ENCODE measurements at places on chromosomes 7 and 10.

- peak; percentile 74 for DNase-seq
These were observed 699.4 kb upstream of the GALNT17 start for GRCh38 chr7:70432567-70433001.

DNA sequence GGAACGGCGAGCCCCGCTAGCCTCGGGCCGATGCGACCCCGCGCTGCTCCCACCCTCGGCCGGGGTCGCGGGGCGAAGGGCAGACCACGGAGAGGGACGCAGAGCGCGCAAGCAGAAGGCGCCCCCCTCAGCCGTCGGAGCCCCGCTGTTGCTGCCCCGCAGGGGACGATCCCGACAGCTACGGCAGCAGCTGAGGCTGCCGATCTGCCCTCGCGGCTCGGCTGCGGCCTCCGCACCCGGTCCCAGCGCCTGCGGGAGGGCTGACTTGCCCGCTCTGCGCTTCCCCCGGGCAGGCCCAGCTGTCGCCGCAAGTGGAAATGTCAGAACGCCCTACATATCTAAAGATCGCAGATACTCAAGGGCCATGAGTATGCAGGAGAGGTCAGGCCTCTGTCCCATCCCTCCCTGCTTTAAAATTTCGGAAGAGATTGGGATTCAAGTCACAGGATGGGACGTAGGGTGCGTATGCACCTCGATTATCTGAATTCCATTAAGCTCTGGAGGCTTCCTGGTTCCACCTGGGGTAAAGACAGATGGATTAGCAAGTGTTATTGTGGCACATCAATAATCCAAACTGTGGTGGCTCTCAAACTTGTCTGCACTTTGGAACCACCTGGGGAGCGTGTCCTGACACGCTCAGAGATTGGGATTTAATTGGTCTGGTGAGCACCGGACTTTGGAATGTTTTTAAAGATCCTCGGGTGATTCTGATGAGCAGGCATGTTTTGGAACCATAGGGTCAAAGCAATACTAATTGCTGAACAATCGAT is at the start of gene CRPPA:
TSS of gene CRPPA (minus strand) at position 206 of the 770 bp plus-strand sequence. CDS start 216 bp downstream, outside the sequence.
- no peak for DNase-seq

DNA sequence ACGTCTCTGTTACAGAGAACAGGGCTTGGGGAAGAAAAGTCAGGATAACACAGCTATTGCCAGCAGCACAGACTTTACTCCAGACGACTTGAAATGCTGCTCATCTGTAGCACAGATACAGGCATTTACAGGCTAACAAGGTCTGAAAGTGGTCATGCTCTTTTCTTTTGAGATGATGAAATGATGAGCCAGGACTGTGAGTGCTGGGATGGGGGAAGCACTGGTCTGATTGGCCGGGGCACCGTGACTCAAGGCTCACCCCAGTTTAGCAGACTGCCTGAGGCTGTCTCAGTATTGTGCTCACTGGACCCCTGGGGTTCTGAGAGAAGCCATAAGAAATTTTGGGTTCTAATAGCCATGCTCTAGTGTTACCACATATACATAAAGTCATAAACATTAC is 12.4 kb downstream of the SMKR1 start:
- no peak for DNase-seq

DNA sequence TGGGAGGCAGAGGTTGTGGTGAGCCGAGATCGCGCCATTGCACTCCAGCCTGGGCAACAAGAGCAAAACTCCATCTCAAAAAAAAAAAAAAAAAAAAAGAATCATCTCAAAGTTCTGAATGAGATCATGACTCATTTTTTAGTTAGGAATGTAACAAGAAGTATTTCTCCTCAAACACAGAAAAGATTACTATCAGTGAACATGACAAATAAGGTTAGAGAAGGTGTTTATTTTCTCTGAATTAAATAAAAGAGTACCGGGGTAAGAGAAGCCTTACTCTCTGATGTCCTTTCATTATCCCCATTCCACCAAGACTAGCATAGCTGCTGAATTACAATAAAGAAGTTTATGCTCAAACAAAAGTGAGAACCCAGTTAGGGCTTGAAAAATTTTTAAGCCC is 50.1 kb downstream of the IPMK start:
- DNase-seq, result no peak

GRCh38 chr7:103995554-103995953 is 6.1 kb upstream of the RELN start:
- DNase-seq, result no peak

- DNase-seq, result no peak
These were observed 114.5 kb downstream of the PON1 start for GRCh38 chr7:95209788-95210187.

DNA sequence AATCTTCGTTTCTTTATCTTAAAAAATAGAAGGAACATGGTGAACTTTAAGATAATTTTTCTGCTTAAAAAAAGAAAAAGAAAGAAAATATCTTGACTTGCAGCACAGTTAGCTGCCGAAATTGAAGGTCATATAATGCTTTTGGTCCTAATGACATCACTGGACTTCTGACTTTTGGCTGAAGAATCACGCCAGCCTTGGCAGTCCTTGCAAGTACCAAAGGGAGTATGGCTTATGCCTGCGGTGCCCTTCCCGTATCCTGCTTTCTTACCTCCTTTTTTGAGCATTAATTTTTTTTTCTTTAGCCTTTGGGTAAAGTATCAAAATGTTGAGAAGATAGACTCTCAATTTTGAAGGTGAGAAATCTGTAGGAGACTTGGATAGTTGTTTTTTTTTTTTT is 7.0 kb downstream of the BMPR1A start:
- no peak for DNase-seq

- DNase-seq, result no peak
These were observed 49.3 kb downstream of the STK32C start for GRCh38 chr10:132258423-132258822.

DNA sequence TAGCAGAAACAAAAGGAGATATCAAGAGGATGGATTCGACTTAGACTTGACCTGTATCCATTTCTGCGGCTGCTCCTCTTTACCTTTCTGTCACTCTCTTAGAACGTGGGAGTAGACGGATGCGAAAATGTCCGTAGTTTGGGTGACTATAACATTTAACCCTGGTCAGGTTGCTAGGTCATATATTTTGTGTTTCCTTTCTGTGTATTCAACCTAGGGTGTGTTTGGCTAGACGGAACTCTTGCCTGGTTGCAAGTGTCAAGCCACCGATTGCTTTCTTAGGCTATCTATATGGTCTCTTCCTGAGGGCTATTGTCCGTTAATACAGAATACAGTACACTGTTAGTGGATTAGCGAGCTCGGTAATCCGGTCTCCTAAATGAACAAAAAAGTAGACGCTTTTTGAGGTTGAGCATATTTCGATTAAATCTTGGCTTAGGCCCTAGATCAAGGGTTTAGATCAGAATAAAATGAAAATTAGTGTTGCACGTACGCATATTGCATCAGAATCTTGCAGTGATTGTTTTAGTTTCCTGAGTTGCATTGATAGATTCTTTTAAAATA is 1.2 kb downstream of the PTEN start:
- DNase-seq, result no peak

- no peak for DNase-seq
These were observed 76.0 kb downstream of the HIP1 start for GRCh38 chr7:75662579-75663301.

DNA sequence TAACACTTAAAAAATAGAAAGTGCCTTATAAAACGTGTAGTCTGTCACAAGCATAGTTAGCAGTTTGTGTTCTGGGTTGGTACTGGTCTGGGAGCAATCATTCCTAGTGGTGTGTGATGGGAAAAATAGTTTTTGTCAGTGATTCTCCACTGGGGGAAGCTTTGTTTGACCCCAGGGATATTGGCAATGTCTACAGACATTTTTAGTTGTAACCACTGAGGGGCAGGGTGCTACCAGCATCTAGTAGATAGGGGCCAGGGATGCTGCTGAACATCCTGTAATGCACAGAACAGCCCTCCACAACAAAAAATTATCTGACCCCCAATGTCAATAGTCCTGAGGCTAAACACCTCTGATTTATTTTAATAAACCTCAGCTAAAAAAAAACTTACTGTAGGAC is 51.6 kb upstream of the CREB5 start:
- no peak for DNase-seq

DNA sequence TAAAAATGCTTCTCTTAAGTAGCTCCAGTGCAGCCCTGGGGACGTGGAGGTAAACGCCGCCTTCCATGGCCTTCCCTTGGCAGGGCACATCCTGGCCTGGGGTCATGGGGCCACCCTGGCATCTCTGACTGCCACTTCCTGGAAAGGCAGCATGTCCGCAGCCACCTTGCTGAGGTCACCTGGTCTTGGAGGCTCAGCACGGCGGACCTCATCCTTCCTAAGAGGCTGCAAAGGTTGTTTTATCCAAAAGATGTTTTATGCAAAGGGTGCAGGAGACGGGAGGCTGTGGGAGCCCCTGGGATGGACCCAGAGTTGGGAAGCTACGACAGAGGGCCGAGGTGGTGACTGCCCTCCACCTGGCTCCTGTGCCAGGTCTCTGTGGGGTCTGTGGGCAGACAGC is 106.0 kb downstream of the TCERG1L start:
- DNase-seq, result no peak

DNA sequence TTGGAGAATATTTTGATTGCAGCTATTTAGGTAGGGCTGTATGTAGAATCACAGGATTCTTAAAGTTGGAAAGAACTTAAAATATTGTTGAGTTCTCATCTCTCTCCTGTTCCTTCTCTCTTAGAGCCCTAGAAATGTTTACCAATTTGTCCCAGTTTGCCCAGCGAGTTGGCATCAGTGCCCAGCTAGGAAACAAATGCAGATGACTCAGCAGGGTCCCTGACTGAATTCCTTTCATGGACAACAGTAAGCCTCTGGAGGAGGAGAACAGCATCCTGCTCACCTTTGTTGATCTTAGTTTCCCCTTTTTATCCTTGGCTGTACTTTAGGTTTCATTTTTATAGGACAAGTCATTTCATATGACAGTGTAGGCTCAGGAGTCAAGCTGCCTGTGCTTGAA is 89.3 kb downstream of the SEC23IP start:
- DNase-seq, result no peak

- no peak for DNase-seq
These were observed 36.9 kb upstream of the IKZF1 start for GRCh38 chr7:50267525-50268041.

- no peak for DNase-seq
These were observed 304.1 kb upstream of the COBL start for GRCh38 chr7:51620706-51621105.

- no peak for DNase-seq
These were observed 8.4 kb downstream of the USP6NL start for GRCh38 chr10:11602919-11603523.

- DNase-seq, result no peak
These were observed 179.2 kb downstream of the ST7 start for GRCh38 chr7:117132321-117133120.

- no peak for DNase-seq
These were observed 105.0 kb downstream of the OTUD1 start for GRCh38 chr10:23543691-23544380.

DNA sequence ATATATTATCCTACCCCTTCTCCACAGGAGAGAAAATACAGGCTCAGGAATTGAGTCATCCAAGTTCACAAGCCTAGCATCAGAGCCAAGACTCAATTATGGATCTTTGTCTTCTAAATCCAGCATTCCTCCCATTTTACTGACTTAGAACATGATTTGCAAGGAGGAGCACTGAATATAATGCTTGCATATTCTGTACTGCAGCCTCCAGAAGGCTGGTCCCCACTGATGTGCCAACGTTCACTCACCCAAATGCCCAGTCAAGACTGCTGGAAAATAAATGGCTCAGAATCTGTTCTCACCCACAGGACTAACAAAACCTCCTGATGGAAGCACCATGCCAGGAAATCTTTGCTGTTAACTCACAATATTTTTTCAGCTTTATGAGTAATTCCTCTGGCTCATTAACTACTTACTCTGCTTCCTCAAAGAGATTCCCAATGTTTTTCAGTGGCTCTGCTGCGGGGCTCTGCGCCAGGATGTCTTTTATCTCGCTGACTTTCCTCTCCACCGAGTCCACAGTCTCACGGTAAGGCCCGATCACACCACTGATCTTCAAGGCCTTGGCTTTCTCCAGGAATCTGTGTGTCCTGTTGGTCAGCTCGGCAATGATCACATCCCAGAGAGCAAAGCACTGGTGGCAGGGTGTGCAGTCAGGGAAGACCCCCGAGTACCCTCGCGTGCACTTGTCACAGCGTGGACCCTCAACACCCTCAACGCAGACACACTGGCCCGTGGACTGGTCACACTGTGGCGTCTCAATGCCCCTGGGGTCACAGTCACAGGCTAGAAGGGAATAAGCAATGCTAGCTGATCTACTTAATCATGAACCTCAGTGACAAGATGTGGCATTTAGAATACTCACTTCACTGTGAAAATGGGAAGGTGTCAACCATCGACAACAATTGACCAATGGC is 48.8 kb downstream of the DLD start:
- no peak for DNase-seq

- DNase-seq, result no peak
These were observed 108.6 kb downstream of the PPP1R3A start for GRCh38 chr7:113810080-113810744.

DNA sequence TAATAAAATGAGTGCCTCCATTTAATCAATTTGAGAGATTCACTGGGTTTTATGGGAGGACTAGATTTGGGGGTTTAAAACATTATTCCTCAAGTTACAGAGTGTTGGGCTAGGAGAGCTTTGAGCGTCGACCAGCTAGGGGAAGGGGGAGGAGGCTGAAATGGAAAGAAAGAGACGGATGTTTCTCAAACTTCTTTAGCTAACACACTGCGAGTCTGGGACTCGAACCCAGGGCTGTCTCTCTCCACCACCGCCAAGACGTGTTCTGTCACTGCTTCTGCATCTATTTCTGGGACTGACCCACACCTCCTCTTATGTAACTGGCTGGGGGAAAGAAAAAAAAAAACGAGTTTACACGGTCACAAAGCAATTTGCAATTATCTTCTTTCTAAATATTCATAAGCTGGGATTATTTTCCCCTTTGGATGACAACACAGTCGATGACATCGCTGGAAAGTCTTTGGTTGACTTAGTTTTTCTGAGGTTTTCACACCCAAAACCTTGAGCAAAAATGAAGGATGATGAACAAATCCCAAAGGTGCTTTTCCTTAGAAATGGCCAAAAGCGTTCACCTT is 27.2 kb downstream of the CHST15 start:
- no peak for DNase-seq

GRCh38 chr7:112022128-112022527 is 184.1 kb downstream of the DOCK4 start:
- no peak for DNase-seq

DNA sequence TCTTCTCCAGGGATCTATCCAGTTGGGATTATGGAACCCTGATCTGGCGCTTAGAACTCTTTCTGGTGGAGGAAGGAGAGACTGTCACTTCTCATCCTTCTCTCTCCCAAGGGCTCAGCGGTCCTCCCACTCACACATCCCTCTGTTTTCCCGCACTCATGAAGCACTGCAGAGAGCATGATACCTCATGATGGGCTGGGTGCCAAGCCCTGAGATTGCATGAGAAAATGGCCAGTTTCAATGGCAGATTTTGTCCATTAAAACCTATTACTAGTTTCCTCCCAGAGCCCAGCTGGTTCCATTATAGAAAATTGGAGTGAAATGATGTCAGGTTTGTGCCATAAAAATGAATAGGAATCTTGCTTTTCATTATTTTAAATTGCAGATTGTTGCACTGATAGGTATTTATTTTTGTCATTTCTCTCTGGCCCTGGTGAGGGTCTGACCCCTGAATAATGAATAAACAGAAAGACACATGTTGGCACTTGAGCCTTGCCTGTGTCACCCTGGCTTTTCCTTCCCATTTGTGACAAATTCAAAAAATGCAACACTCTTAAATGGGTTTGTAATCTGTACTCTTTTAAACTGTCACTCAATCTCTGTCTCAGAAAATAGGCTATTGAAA is 1151.1 kb downstream of the TYW1 start:
- DNase-seq, result no peak

- DNase-seq, result no peak
These were observed 65.4 kb upstream of the CHRM2 start for GRCh38 chr7:136803028-136803427.
